ENCODE measurements at places on chromosomes 2 and 18.

GRCh38 chr2:168371273-168372019 is 84.6 kb upstream of the CERS6 start:
- DNase-seq = no peak

DNA sequence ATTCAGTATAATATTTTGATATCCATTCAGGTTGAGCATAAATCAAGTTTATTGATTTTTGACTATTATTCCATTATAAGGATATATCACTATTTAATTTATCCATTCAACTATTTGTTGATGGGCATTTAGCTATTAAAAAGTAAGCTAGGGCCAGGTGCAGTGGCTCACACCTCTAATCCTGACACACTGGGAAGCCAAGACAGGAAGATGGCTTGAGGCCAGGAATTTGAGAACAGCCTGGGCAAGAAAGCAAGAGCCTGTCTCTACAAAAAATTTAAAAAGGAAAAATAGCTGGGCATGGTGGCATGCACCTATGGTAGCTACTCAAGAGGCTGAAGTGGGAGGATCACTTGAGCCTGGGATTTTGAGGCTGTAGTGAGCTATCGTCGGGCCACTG is 183.5 kb downstream of the HNMT start:
- peak; percentile 8 for DNase-seq

- peak; percentile 83 for DNase-seq
These were observed at the start of gene DSEL for GRCh38 chr18:67516539-67517443. DSEL (minus strand) TSS chr18:67516720; CDS start chr18:67514608, 2,112 bp downstream.

DNA sequence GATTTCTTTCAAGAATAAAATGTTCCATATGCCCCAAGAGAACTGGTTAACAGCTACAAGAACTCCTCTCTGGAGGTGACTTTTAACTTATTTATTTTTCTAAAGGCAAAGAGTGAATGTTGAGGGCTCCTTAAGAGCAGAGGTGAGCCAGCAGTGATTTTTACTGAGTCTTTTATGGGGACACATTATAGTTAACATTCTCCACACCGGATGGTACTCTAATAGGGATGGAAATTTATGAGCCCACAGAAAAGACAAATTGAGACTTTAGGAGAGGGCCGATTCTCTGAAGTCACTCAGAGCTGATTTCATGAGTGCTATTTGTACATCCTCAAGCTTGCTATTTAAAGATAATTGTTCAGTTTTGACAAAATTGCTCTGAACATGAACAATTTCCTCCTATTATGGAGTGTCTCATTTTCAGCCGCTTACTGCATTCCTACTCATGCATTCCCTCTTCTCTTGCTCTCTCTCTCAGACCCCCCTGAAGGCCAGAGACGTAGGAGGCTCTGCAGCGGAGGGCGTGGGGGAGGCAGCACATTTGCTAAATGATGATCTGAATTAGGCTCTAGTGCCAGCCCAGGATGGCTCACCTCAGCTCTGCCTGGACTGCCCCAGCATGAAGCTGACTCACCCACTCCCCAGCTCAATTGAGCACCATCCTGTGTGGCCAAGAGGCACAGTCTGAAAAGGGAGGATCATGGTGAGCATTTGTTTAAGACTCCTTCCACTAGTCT is 5.9 kb upstream of the RPL37A start:
- no peak for DNase-seq

DNA sequence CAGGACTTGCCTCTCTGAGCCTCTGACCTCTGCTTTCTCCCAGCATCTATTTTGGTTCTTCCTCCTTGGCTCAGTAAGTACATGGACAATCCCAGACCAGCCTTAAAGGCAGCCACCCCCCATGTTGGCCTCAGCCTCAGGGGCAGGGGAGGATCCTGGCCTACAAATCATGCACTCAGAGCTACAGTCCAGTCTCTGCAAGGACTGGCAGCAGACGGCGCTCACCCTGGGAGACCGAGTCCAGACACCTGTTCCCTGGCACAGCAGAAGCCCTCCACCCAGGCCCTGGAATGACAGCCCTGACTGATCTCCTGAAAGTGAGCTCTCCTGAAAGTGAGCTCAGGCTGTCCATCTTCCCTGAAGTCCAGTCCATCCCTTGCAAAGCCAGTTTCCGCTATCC is 25.7 kb upstream of the PTPN4 start:
- DNase-seq = peak; percentile 58

GRCh38 chr18:38420611-38421010 is 855.0 kb upstream of the CELF4 start:
- DNase-seq = no peak

DNA sequence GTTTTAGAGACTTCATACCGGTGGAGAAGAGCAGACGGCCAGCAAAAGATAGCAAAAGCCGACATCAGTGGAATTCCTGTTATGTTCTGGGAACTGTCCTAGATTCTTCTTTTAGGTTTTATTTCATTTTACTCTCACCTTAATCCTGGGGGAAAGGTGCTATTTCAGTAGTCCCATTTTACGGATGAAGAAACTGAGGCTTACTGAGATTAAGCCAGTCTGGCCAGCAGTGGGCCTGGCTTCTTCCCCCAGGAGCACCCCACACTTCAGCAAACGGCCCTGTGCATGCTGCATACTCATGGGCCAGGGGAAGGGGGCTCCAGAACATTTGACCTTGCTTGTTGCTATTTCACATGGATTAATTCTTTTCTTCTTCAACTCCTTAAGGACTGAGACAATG is 56.7 kb downstream of the NTSR2 start:
- DNase-seq = no peak

DNA sequence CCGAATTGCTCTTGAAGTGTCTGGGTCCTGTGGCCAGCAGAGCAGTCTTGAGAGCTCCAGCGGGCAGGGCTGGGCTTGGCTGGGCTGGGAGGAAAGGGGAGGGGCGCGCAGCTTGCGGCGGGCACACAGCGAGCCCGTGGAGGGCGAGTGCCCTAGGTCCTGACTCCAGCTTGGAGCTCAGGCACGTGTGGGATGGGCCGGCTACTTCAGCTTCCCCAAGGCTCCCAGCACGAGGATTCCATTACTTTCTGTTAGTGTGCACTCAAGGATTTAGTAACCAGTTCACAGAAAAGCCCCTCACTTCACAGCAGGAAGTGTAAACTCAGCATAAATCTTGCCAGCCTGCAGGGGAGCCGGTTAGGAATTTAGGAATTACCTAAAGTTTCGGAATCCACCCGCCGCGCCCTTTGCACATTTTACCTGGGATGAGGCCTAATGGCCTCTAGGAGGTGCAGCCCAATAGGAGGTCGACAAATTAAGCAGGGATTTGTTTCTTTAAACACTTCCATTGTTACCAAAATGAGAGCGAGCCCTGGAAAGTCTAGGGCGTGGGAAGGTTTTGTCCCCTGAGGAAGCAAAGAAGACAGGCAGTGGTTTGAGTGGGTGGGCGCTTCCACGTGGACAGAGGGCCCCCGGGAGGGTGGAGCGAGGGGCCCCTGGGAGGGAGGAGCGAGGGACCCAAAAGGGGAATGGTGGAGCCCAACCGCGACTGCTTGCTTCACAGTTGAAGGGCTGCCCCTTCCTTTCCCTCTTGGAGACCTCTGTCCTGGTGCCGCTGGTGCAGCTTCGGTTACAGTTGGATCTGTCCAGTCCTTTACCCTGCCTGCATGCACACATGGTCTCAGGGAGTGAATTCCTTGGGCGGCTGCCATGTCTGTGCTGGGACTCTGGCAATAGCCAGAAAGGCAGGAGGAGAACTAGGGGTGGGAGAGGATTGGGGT is 93.3 kb downstream of the CTAGE1 start:
- DNase-seq = no peak

GRCh38 chr2:72007402-72007801 is 140.3 kb downstream of the CYP26B1 start:
- no peak for DNase-seq
